HTR-8/SVneo (cell line): ENCODE measurements at places on chromosomes 2 and 18.

- DNase-seq, result no peak
These were observed 27.7 kb downstream of the BIRC6 start for GRCh38 chr2:32384529-32384928.

GRCh38 chr2:40487602-40488001, 35.7 kb upstream of the SLC8A1 start:
- DNase-seq, result no peak

GRCh38 chr2:165406173-165406572, 63.3 kb upstream of the CSRNP3 start:
- no peak for DNase-seq

GRCh38 chr18:22172120-22172582, 2.8 kb downstream of the GATA6 start:
- DNase-seq, result no peak

DNA sequence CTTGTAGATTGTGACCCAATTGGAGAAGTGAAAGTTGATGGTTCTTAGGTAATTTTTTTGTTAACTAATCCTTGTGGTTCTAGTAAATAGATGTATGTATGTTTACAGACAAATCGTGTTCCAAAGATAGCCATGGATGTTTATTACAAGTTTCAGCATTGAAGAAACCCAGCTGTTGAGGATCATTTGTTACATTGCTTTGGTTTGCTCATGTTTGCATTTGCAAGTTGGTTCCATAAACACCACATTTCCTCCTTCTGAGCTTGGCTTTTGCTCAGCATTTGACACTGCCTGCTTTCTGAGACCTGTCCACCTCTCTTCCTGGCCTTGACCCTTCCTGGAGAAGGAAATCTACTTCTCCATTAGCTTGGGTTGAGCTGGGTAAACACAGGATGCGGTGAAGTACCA, 1.8 kb upstream of the CCDC68 start:
- no peak for DNase-seq
